ENCODE measurements at places on chromosomes 5 and 9. TPM values are rescaled to one million over a fixed set of nuclear protein-coding genes. Genes with fewer than 3 reads are reported as not detected.

Gene ADAMTS16
- not detected for total RNA-seq

Gene TRIM14
- 17.7 TPM for total RNA-seq

Gene ADGRD2
- total RNA-seq: not detected

Gene SOHLH1
- total RNA-seq: not detected

Gene PCDHA1
- total RNA-seq: not detected

Gene FABP6
- total RNA-seq: not detected

Gene DDX4
- total RNA-seq: not detected

Gene DNAJB5
- total RNA-seq: 16.1 TPM

Gene MRRF
- total RNA-seq: 43.8 TPM

Gene CXXC5
- total RNA-seq: 15.6 TPM

Gene SHOC1
- under 0.01 TPM for total RNA-seq

Gene C9
- not detected for total RNA-seq

Gene PLAC8L1
- total RNA-seq: not detected

Gene ACOT12
- total RNA-seq: not detected

Gene SPATA31E1
- total RNA-seq: under 0.01 TPM

Gene SLC6A7
- total RNA-seq: not detected

Gene FRMPD1
- total RNA-seq: under 0.01 TPM

Gene TRAF2
- 13.5 TPM for total RNA-seq

Gene RAB3C
- not detected for total RNA-seq

Gene PLPPR1
- total RNA-seq: not detected

Gene SPOCK1
- total RNA-seq: 14.9 TPM

Gene SH3RF2
- 0.53 TPM for total RNA-seq

Gene TMEM174
- total RNA-seq: not detected

Gene GGTA1
- not detected for total RNA-seq

Gene NDUFS6
- total RNA-seq: 56.7 TPM

Data from myometrial cell (primary cell).